ENCODE measurements at places on chromosomes 12 and 14. TPM values are rescaled to one million over a fixed set of nuclear protein-coding genes. Genes with fewer than 3 reads are reported as not detected.

The DAO gene
- not detected for total RNA-seq

DNA sequence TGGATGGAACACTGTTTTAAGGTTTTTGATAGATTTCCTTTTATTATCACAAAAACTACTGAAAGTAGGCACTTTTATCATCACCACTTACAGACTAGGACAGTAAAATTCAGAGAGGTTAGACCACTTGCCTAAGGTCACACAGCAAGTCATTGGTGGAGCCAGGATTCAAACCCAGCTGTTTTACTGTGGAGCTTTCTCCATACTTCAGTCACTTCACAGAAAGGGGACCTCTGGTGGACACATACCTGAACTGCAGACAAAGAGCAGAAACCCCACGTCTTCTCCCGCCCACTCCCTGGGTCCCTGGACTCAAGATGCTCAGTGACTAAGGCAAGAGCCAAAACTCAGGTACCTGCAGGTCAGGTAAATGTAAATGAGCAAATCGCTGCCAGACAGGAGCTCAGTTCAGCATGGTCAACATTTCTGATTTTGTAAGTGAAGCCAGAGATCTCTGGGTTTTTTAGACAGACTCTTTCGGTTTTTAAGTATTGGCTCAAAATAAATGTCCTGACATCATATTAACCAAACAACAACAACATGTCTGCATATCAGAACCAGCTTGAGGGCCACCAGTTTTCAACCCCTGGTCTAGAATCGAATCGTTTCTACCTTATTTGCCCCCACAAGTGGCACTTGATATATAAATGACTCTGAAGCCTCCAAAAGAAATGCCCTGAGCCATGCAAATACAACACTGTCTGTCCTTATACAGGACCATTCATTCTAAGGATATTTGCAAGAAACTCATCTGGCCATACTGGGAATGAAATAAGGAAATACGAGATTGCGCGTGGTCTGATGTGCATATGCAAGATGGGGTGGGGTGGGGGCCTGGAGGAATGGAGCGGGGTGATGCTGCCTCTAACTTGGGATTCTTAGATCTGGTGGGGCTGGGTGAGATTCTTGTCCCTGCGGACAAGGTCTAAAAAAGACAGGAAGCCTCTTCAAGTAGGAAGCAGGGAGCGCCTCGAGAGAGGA, 110.9 kb downstream of the KSR2 start:
- H3K27ac ChIP-seq: peak overlapping the region; percentile 61
- H3K27me3 ChIP-seq: no peaks in the 10 kb centered on the region
- no peak overlapping the region for H3K4me3 ChIP-seq
- no peaks in the 10 kb centered on the region for H3K36me3 ChIP-seq

The GALNT8 gene
- not detected for total RNA-seq

DNA sequence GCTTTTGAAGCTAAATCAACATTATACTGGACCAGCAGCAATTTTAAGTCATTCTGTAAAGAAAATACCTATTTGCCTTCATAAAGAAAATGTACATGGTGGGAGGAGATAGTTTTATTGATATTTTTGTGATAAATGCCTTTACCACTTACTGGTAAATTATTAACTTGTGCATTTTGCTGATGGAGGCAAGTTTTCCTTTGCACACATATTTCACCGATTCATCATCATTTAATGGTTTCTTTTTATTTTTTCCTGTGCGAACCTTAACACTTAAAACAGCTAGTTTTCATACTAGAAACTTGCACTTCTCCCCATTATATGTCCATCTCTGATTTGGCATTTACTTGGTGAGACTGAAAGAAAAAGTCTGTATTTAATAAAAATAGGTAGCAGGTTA, 239.3 kb downstream of the TRHDE start:
- H3K4me1 ChIP-seq: no peaks in the 10 kb centered on the region
- no peaks in the 10 kb centered on the region for H3K36me3 ChIP-seq
- H3K27ac ChIP-seq: no peak overlapping the region
- peak; percentile 4 for DNase-seq
- H3K27me3 ChIP-seq: no peaks in the 10 kb centered on the region

DNA sequence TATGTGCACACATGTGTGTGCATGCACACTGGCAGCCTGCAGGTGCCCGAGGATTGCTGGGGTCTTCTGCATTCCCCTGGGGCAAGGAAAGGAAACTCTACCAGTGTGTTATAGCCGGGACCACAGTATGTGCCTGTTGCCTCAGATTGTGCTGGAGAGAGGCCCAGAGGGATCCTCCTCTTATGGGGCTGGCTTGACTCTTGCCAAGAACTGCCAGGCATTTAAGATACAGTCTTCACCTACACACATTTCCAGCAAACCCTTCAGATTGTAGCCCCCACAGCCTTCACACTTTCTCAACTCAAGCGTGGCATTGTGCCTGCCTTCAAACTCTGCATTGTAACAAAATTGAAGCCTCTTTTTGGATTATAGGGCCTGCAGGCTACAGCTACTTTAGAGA, 176.7 kb upstream of the DYRK2 start:
- H3K36me3 ChIP-seq: no peaks in the 10 kb centered on the region
- no peak for DNase-seq
- no peaks in the 10 kb centered on the region for H3K4me1 ChIP-seq
- no peak overlapping the region for H3K27ac ChIP-seq
- no peaks in the 10 kb centered on the region for H3K27me3 ChIP-seq

The OTOGL gene
- 3.1 TPM for total RNA-seq

GRCh38 chr14:63949696-63950095, 96.9 kb downstream of the SYNE2 start:
- no peak overlapping the region for H3K27ac ChIP-seq
- no peaks in the 10 kb centered on the region for H3K27me3 ChIP-seq
- H3K4me3 ChIP-seq: no peak overlapping the region
- DNase-seq: no peak
- H3K36me3 ChIP-seq: no peaks in the 10 kb centered on the region

- H3K4me3 ChIP-seq: no peak overlapping the region
- H3K36me3 ChIP-seq: no peaks in the 10 kb centered on the region
These were observed 40.9 kb downstream of the MBIP start for GRCh38 chr14:36279306-36280190.

DNA sequence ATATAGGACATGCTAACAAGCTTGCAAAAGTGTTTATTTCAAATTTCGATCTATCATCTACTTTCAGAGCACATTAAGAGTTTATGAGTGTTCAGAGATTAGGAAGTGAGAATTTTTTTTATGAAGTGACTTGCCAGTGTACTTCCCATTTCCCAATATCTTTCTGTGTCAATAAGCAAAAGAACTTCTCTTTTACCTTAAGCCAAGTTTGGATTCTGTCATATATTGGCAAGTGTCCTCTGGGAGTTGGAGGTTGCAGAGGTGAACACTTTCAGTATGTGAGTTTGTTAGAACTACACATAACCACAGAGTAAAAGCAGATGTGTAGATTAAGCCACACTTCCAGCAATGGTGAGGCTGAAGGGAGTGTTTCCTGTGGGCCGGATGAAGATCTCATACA, 16.6 kb upstream of the KLRF1 start:
- DNase-seq: no peak
- peaks cover 35% of the 10 kb centered on the region for H3K27me3 ChIP-seq
- H3K36me3 ChIP-seq: no peaks in the 10 kb centered on the region
- H3K4me1 ChIP-seq: no peaks in the 10 kb centered on the region

The TMTC1 gene
- total RNA-seq: 5.8 TPM

The PLCZ1 gene
- not detected for total RNA-seq

The TBX5 gene
- total RNA-seq: not detected

The NOVA1 gene
- 3.1 TPM for total RNA-seq

The CTSG gene
- total RNA-seq: not detected

The MYRFL gene
- not detected for total RNA-seq

The OASL gene
- total RNA-seq: 7.6 TPM

The CMA1 gene
- not detected for total RNA-seq

The RAP1B gene
- total RNA-seq: 103 TPM

DNA sequence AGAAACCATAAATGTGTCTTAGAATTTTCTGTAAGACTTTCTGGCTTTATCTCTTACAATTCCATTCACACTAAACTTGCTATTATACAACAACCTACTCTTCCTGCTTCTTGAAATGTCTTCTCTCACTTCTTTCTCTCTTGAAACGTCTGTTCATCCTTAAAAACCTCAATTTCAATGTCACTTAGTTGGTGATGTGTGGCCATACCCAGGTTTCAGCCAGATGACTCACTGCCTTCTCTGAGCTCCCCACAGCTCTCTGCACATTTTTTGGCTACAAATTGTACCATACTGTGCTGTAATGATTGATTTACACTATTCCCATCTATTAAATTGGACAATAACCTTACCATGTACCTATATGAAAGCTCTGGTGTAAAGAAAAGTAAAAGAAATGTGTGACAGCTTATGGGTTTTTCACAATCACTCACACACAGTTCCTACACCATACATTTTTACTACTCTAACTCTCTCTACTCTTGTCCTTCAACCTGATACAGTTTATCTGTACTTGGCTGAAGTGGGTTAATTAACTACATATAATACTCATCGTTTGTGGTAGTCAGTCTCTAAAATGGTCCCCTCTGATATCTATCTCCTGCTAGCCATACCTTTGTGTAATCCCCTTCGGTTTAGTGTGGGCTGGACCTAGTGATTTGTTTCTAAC, 222.1 kb downstream of the NELL2 start:
- peaks cover 9% of the 10 kb centered on the region for H3K27me3 ChIP-seq
- DNase-seq: no peak
- no peak overlapping the region for H3K4me3 ChIP-seq
- H3K27ac ChIP-seq: no peak overlapping the region
- no peaks in the 10 kb centered on the region for H3K4me1 ChIP-seq

DNA sequence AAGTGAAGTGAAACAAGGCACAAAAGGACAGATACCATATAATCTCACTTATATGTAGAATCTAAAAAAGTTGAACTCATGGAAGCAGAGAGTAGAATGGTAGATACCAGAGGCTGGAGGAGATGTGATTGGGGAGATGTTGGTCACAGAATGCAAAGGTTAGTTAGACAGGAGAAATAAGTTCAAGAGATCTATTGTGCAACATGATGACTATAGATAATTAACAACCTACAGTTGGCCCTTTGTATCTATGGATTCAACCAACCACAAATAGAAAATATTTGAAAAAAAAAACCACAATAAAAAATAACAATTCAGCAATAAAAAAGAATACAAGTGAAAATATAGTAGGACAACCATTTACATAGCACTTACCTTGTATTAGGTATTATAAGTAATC, 19.3 kb downstream of the CRADD start:
- no peak overlapping the region for H3K27ac ChIP-seq
- H3K36me3 ChIP-seq: no peaks in the 10 kb centered on the region
- DNase-seq: no peak
- H3K4me3 ChIP-seq: no peak overlapping the region
- peaks cover 39% of the 10 kb centered on the region for H3K4me1 ChIP-seq

DNA sequence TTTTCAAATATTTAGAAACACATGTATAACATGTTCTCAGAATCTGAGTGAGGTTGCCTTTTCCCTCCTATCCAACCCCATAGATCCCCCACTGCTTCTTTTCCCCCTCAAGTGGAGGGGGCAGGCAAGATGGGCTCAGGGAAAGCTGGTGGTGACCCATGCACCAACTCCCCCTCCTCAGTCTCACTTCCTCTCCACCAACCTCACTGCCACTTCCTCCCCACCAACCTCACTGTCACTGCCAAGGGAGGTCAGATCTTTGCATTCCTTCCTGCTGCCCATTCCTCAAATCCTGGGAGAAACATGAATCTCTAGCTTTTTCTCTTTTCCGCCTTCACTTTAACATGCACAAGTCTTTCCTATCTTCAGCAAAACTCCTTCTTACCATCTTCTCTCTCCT, 48.7 kb downstream of the SPTB start:
- no peaks in the 10 kb centered on the region for H3K27me3 ChIP-seq
- H3K27ac ChIP-seq: no peak overlapping the region

Measured in PC-3 (cell line).